ENCODE measurements at places on chromosomes 3 and 15. TPM values are rescaled to one million over a fixed set of nuclear protein-coding genes. Genes with fewer than 3 reads are reported as not detected.
A peak's percentile ranks its signal among the peaks of the same experiment; 100 is the strongest.

DNA sequence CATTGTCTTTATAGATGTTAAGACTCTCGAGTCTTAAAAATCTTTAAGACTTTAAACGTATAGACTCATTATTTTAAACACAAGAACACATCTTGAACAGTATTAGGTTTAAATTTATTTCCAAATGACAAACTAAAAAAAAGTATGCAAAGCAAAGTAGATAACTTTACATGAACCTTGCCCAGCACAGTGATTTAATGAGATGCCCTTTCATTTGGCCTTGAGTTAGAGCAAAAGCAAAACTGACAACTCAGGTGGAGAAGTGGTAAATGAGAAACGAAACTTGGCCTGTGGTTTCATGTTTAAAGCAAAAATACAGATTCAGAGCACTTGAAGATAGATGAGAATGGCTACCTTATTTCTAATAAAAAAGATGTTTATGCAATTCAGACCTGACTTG, 8.6 kb downstream of the GPR15 start:
- no peak for DNase-seq

- DNase-seq: no peak
Observed at GRCh38 chr15:38941399-38941953, 376.9 kb upstream of the RASGRP1 start.

DNA sequence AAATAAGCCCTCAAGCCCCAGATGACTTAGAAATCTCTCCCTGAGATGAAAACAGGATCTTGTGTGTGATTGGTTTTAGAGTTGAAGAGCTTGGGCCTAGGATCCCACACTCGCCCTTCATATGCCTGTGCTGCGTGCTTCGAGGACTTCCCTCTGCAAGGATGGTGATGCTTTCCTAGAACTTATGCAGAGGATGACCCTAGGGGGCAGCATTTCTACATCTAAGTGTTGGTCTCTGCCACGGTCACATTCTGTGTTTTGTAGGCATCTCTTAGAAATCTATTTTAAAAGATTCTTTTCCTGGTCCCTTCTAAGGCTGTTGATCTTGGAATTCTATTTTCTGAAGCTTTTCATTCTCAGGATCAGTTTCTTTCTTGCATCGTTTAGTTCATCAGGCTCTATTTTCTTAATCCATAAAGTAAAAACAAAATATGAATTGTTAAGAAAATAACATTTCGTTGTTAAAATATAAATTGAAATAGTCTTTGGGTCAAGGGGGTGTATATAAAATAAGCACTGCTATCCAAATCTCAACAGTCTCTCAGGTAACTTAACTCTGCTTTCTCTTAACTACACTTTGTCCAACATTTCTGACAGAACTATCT, 45.7 kb downstream of the WDR76 start:
- no peak for DNase-seq

- DNase-seq: no peak
Observed at GRCh38 chr15:99732124-99732750, 1.0 kb downstream of the LYSMD4 start.

DNA sequence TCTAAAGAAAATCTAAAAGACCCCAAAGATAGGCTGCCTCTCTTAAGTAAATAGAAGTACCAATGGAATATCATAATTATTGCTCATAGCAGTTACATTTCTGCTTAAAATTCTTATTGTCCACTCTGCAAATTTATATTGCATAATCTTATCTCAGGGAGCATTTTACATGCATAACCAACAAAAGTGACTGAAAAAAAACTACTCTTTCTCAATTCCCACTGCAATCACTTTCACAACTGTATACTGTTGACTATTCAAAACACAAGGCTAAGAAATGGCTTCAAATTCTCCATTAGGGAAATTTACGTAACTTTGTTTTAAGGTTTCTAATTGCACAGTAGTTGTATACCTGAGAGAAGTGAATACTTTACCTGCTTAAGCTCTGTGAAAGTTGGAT, 56.3 kb downstream of the HMG20A start:
- DNase-seq: no peak

GRCh38 chr15:24394303-24394702, 281.3 kb upstream of the NPAP1 start:
- no peak for DNase-seq

DNA sequence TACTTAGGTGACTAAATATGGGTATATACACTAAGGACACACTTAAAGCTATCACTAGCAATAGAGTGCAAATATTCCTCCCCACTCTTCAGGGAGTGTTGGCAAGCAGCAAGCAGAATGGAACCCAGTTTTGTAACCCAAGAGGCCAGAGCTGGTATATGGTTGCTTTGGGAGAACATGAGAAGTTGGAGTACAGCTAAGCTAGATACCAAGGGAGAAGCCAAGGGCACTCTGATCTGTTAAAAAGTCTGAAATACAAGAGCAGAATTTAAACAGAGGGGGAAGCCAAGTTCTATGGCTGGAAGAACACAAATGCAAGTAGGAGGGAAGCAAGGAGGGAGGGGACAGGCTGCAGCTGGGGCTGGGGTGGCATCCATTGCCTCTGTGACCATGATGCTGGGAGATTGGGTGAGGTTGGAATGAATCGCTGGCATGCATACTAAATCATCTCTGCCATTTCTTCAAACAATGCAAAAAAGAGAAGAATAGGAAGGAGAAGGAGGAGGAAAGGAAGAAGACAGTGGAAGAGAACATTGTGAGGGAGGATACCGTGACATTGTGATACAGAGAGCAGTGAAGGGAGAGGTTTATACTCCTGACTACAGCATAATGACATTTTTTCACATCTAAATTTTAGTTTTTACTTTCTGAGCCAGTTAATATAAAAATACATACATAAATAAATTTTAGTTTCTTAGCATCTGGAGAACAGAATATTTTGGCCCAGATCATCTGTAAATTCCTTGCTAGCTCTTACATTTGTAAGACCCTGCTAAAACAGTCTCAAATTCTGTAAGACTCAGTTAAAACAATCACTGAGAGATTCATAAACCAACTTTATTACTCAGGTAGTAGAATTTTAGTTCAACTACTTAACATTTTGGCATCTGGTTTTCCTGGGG, 9.0 kb upstream of the ANXA2 start:
- DNase-seq: no peak

TEX55 gene
- total RNA-seq: not detected

DNA sequence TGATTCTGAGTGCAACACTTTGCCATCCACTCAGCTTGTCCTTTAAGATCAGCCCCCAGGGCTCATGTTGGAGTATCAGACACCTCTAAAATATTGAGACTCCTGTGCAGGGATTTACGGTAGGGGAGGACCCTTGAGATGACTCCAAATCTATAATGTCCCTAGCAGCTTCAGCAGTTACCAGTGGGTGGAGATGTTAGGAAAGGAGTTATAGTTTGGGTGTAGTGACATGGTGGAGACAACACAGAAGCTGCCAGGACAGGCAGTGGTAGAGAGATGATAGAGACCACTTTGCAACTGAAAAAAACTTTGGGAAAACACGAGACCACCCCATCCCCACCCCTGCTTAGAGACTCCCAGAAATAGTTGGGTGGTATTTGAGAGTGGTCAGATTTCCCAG, 43.3 kb upstream of the GSK3B start:
- no peak for DNase-seq

CAMKV gene
- total RNA-seq: not detected

TTLL13 gene
- 1.8 TPM for total RNA-seq

DNA sequence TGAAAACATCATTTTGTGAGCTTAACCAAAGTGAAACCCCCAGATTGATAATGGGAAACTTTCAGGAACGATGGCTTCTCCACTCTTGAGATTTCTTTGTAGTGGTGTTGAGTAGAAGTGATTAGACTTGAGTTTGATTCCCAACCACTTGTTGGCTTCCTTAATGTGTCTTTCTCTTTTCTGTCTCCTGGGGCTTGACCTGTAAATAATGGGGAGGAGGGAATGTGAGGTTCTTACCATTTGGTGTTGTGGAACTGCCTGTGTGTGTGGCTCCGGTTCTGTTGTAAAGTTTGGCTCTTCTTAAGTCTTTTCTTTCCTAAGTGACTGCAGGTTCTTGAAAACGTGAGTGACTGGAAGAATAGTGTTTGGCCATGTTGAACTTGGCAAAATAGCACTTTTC, 2.7 kb downstream of the CDV3 start:
- DNase-seq: no peak

- DNase-seq: no peak
Observed at GRCh38 chr3:119042162-119042561, 7.5 kb upstream of the IGSF11 start.

GRCh38 chr3:69510481-69511030, 124.7 kb upstream of the FRMD4B start:
- no peak for DNase-seq

RAB7A gene
- total RNA-seq: 121 TPM

UBE2Q2 gene
- 29.3 TPM for total RNA-seq

DHX36 gene
- total RNA-seq: 128 TPM

PLA2G4D gene
- not detected for total RNA-seq

DNA sequence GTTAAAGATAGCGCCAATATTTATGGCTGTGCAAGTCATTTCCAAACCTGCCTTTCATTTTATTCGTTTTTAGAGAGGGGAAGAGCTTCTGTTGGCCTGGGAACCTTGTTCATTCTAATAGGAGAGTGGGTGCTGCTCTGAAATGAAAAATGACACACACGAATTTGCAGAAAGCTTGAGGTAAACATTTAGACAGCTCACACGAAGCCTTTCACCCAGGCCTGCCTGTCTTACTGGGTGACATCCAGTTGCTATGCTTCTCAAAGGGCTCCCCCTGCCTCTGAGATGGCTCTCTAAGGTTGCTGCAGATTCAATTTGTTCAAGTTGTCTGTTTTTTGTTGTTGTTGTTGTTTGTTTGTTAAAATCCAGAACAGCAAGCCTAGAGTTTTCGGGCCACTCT, 18.2 kb downstream of the PEX5L start:
- no peak for DNase-seq

TMEM45A gene
- total RNA-seq: not detected

DNA sequence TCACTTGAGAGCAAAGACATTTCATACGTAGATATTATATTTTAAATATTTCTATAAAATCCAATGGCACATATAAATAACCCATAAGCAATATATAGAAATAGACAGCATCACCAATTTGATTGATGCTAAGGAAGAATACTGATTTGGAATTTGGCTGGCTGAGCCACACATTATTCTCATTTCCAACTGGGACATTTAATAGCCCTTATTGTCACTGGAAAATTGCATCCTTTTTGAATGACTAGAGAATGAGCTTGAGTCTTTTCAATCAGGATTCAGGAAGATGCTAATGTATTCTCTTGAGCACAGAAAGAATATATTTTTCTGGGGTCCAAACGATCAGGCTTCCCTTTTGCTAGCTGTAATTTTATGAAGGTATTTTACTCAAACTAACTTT, 70.9 kb upstream of the KCNH8 start:
- DNase-seq: no peak

DNA sequence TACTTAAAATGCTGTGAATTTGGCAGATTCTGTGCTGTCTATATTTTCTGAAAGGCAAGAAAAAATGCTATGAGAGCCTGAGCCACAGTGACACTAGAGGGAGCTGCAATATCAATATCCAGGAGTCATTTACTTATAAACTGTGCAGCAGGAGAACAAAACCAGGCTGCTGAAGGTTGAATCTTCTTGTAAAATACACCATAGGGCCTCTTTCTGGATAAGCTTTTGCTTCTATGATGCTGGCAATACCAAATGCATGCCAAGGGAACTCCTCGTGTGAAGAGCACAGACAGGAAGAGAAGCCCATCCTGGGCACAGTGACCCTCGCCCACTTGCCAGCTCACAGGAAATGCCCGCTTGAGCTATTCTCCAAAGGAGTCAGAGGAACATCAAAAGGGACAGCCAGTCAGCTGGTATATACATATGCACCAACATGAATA, 48.0 kb upstream of the TSPAN3 start:
- peak; percentile 22 for DNase-seq

GRCh38 chr3:17261627-17262369, 377.0 kb downstream of the PLCL2 start:
- no peak for DNase-seq

DNA sequence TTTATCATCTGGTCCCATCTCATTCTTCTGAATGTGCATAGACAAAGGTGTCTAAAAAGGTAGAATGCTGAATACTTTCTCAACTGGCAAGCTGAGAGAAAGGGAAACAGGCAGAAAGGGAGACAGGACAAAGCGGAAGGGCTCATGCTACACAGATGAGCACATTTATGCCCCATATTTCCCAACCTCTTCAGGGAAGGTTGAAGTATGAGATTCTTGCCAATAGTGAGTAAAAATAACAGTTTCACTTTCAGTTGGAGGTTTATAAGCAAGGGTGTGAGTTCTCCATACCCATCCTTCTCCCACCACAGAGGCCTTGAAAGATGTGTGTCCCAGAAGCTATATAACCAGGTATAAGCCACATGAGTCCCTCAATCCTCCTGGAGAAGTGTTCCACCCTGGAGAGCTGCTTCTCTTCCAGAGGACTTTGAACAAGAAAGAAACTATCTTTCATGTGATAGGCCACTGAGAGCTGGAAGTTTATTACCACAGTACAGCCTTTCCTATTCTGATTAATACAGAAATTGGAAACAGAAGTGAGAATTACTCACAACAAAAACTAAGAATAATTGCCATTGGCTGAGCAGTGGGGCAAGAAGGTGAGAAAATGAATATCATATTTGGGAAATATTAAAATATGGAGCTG, 709.4 kb upstream of the NR2F2 start:
- no peak for DNase-seq

IL5RA gene
- total RNA-seq: 0.99 TPM

DNA sequence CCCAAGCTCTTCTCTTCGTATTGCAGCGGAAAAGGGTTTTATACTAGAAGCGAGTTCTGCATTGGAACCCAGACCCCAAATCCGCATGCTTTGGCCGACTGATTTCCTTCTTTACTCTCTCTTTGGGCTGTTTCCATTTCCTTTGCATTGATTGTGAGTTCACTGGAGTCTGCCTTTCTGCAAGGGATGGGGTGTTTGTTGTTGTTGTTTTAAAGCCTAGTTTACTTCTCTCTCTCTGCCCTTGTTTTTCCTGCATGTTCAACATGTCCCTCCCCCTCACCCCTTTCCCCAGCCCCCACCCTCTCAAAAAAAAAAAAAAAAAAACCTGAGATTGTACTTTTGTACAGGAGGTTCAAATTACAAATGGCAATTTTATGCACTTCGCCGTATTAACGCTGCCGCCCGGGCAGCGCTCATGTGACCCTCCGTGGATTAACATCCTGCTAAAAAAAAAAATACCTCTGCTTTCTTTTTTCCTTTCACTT, 2.2 kb downstream of the NR2F2 start:
- DNase-seq: no peak

DNA sequence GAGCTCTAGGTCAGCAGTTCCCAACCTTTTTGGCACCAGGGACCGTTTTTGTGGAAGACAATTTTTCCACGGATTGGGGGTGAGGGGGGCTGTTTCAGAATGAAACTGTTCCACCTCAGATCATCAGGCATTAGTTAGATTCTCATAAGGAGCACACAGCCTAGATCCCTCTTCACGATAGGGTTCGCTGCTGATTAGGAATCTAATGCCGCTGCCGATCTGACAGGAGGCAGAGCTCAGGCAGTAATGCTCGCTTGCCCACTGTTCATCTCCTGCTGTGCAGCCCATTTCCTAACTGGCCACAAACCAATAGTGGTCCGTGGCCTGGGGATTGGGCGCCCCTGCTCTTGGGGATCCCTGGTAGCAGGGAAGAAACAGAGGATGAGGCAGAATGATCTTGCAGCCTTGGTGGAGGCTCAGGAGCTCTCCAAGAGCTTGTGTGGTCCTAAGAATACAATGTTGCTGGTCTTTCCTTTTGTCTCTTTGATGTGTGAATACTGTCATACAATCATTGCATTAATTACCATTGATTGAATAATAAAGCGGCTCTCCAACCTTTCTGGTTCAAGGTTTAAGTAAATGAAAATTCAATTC, 183.2 kb downstream of the FNDC3B start:
- no peak for DNase-seq
